Stimulated activated memory B cell treated with anti-CD40 and anti-IgM and Interleukin-4, amounts not matched to agents 10 μg/mL and 1 μg/mL and 100 μg/mL, for 72 hours (primary cell): ENCODE measurements at places on chromosomes 13 and 19.

- no peak for ATAC-seq
These were observed 63.4 kb upstream of the CEACAM8 start for GRCh38 chr19:42658076-42658475.

DNA sequence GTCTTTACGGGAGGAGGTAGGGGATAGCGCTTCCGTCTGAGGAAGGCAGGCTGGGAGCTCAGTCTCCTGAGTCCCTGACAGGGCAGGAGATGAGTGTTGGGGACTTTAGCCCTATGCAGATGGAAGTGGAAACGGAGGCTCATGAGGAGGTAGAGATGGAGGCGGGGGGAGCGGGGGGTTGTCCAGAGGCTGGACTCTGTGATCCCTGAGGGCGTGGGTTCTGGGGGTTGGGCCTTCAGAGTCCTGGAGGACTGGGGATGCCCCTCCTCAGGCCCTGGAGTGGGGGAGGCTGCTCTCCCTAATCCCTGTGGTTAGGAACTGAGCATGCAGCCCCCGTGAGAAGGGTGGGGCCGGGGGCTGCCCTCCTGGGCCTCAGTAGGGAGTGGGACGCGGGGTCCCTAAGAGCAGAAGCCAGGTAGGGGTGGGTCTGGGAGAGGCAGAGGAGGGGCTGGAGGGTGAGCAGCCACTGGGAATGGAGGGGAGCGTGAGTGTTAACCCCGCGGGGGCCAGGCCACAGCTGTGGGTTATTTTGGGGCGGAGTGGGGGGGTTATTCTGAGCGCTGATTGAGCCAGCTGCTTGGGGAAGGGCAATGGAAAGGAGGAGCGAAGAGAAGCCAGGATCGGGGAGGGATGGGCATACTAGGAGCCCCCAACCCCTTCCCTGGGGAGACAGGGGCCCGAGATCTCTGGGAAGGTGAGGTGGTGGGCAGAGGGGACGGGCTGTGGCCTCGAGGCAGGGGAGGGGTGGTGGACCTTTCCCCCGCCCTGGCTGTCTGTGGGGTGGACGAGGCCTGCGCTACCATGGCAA is 2.8 kb downstream of the GRIN2D start:
- no peak for ATAC-seq

DNA sequence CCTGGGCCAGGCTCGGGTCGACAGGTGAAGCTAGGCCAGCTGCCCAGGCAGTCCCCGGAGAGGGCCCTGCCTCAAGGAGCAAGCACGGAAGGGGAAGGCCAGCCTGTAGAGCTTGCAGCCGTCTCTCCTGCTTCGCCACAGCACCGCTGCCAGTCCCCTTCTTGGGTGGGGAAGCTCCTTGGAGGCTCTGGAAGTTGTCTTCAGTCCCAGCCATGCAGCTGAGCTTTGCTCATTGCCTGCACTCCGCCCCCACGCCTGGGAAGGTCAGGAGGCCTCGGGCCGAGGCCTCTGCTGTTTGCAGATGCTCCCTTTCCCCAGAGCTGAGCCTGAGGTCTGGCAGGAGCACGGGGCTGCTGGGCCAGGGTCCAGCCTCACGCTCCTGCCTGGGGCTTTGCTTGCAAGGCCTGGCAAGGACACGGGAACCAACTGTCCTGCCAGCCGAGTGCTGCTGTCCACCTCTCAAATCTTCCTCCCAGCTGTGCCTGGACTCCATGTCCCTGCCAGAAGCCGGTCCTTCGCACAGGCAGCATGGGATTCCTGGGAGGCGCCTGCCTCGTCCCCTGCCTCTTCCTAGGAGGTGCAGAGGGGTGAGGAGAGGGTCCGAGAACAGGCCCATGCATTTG is 13.3 kb downstream of the PLEKHF1 start:
- ATAC-seq, result no peak

DNA sequence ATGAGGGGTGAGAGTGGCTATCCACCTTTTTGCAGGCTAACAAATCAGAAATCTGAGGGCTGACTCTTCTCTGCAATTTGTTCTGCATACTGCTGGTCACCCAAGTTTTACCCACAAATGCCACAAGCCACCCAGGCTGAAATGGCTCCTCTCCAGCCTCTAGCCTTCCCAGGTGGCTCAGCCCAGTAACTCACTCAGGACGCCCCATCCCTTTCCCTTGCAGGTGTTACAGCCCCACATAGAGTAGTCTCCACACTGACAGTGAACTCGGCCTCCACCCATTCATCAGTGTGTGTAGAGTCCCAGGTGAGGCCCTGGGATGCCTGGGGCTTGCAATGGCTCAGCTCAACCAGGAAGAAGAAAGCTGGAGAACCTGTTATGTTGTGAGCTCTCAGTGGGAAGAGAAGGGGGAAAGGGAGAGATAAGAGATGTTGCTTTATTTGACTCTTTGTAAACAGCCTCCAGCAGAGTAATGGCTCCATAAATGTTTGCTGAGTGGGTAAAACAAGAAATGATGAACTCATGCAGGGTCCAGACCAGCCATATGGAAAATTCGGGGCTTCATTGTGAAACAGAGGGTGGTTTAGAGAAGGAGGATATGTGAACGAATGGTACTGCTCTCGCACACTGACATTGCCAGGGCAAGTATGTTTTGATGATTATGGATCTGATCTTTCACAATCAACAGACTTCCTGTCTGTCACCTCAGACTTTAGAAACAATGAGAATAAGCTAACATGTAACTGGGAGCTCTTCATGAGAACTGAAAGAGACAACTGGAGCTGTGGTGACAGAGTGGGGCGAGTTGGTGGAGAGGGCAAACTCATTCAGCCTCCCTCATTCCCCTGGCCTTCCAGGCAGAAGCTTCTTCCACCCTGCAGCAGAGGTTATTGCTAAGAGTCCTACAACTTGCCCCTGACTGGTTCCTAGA is 74.2 kb upstream of the RFC3 start:
- no peak for ATAC-seq

DNA sequence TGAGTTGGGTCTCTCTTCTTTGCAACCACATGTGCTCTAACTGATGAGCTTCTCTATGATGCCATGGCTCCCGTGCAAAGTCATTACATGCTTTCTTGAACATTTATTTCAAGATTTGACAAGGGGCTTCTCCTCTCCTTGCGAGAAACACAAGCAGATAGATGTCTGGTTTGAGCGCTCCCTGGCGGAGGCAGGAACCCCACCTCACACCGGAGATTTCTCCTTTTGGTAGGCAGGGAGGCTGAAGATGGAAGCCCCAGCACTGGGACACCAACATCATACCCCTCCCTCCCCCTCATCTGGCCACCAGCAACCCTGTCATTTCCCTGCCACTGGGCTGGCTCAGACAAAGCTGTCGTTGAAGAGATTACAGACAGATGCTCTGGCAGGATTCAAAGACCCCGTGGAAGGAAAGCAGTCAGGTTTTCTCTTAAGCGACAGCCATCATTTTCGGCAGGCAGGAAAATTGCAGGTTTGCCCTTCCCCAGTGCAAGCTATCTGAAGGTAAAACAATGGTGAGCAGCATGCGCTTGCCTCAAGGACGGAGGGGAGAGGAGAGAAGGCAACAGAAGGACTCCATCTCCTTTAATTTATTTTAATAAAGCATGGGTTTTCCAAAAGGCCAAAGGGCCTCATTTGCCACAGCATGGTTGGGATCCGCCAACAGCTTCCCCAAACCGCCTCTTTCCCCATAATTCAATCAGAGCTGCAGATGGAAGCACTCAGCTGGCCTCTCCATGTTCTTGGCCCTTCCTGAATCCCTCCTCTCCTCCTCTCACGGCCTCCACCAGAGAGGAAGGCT is 344.1 kb upstream of the TSHZ3 start:
- no peak for ATAC-seq

GRCh38 chr19:5826531-5827341 is 12.8 kb downstream of the FUT6 start:
- ATAC-seq, result no peak
